Placental pericyte (primary cell): ENCODE measurements at places on chromosomes 2 and 18. TPM values are rescaled to one million over a fixed set of nuclear protein-coding genes. Genes with fewer than 3 reads are reported as not detected.

The ZNF892 gene
- total RNA-seq = 2.4 and 3.6 TPM in 2 replicates

The TUBA4B gene
- not detected in 2 replicates for total RNA-seq

The CTDP1 gene
- 29.5 TPM in 2 replicates for total RNA-seq

The GAD1 gene
- 0.22 and 0.43 TPM in 2 replicates for total RNA-seq

The CLHC1 gene
- 7.2 and 9.2 TPM in 2 replicates for total RNA-seq

The TRABD2A gene
- 1.8 and 2.6 TPM in 2 replicates for total RNA-seq

The LYPD1 gene
- total RNA-seq = 5.5 and 108 TPM in 2 replicates

The UNC80 gene
- not detected in 2 replicates for total RNA-seq

The AQP12A gene
- total RNA-seq = not detected in 2 replicates

The CYS1 gene
- 0.14 and 0.22 TPM in 2 replicates for total RNA-seq

The COBLL1 gene
- total RNA-seq = 8.9 and 33.0 TPM in 2 replicates
